ENCODE measurements at places on chromosomes 3 and 15.

DNA sequence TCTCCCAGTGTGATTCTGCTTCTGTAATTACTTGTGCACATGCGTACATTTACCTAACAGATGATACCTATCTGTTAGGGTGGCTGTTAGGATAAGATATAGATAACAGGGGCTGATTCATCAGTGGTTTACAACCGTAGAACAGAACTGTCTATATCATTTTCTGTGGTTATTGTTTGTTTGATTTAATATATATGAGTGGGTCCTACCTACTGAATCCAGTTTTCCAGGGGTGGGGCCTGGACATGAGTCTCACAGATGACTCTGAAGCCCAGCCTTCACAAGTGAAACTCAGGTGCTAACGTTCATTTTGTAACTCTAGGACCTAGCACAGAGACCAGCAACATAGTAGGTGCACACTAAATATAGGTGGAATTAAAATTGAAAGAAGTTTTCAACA, 10.4 kb upstream of the ACAP2 start:
- no peak for DNase-seq

- DNase-seq, result no peak
Measured at GRCh38 chr15:81229586-81229985, 32.9 kb downstream of the IL16 start.

- no peak for DNase-seq
Measured at GRCh38 chr3:53196575-53197407, 35.8 kb downstream of the PRKCD start.

- no peak for DNase-seq
Measured at GRCh38 chr3:112966633-112967032, 8.3 kb downstream of the CD200R1 start.

GRCh38 chr3:120752230-120752629, 9.7 kb downstream of the GTF2E1 start:
- no peak for DNase-seq

GRCh38 chr3:171086914-171087313, 60.4 kb upstream of the SLC2A2 start:
- no peak for DNase-seq
